ENCODE measurements at places on chromosomes 11 and 22.

- no peak for DNase-seq
Observed at GRCh38 chr11:122040464-122040863, 75.6 kb downstream of the BLID start.

GRCh38 chr11:107385361-107385981 is 72.2 kb downstream of the CWF19L2 start:
- no peak for DNase-seq

- DNase-seq, result no peak
Observed at GRCh38 chr11:73404048-73404447, 27.8 kb downstream of the RELT start.

- DNase-seq, result no peak
Observed at GRCh38 chr11:71200172-71200716, 52.1 kb downstream of the SHANK2 start.

DNA sequence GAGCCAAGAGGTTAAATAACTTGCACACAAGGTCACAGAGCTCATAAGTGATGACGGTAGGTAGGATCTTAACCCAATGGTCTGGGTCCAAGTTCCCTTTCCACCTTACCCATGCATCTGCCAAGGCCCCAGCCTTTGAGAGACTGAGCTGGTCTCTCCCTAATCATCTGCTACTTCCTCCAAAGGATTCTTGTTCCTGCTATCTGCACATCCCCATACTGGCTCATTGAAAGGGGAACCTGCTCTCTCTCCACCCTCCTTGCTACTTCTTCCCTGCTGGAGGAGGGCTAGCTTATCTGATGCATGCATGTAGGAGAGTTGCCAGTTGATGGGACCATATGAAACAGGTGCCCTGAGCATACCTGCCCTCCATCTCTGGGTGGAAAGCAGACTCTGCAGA is 47.7 kb downstream of the COMMD9 start:
- no peak for DNase-seq

DNA sequence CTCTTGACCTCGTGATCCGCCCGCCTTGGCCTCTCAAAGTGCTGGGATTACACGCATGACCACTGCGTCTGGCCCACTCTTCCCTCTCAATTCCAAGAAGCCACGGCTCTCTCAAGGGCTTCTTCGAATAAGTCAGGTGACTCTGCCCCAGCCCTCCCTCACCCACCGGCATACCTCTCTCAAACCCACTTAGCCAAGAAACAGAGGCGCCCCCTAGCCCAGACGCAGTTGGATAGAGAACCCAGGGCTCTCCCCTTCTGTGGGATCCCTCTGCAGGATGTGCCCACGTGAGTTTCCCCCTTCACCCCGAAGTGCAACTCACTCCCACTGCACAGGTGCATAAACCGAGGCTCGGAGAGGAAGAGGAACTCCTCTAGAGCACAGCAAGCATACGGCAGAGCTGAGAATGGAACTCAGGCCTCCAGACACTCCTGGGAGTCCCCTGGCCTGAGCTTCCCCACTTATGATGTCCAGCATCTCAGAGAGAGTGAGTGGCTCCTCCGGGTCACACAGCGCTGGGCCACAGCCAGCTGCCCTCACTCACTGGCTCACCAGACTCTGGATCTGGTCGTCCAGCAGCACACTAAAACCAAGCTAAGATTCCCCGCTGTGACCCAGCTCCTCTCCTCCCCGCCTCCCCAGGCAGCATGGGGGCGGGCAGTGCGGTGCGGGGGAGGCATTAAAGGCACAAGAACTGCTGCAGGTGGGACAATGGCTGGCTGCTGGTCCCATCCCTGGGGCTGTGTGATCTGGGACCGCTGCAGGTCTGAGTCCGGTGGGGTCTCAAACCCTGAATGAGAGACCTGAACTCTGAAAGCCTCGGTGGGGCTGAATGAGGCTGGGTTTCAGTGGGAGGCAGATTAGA is 16.8 kb upstream of the RGL4 start:
- no peak for DNase-seq

DNA sequence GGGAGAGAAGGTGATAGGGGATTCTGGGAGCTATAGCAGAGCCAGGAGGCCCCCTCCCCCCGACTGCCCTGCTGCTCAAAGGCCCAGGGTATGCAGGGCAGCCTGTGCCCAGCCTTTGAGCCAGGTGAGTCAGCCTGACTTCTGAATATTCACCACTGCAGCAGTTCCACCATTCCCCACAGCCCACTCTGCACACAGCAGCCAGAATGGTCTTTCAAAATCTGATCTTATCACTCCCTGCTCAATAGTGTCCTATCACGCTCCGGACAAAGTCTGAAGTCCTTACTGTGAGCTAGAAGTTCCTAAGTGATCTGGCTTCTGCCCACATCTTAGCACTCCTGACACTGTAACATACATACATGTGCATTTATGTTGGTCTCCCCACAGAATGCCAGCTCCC is 111.7 kb downstream of the BUD13 start:
- DNase-seq, result no peak

DNA sequence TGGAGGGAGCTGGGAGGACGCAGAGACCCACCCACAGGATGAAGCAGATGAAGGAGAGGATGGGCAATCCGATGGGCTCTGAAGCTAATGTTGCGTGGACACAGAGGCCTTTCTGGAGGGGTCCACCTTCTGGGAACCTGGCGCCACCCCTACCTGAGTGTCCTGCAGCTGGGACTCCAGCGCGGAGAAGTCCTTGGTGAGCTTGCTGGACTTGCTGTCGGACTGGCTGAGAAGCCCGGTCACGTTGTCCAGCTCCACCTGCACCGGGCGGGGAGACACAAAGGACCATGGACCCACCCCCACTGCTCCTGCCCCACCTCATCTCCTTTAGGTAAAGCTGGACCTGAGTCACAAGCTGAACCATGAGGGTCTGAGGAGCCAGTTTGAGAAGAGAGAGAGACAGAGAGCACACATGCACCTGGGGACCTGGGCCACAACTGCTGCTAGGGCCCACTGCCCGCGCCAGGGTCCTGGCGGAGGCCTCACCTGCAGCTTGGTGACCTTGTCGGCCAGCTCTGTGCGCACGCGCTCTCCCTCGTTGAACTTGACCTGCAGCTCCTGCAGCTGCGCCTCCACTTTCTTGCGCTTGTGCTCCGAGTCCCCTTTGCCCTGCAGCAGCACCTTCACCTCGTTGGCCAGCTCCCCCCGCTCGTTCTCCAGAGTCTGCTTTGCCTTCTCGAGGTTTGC is 40.8 kb downstream of the APOL1 start:
- no peak for DNase-seq

DNA sequence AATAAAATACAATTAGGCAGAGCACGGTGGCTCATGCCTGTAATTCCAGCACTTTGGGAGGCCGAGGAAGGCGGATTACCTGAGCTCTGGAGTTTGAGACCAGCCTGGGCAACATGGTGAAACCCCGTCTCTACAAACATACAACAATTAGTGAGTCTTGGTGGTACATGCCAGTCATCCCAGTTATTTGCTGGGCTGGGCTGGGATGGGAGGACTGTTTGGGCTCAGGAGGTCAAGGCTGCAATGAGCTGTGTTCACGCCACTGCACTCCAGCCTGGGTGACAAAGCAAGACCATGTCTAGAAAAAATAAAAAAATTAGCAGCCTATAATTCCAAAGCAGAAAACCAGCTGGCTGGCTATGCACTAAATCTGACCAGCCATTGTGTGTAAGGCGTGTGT is 35.1 kb downstream of the APOL3 start:
- no peak for DNase-seq

- peak; percentile 54 for DNase-seq
Observed at GRCh38 chr11:14907411-14908213, 15.6 kb upstream of the CYP2R1 start.

GRCh38 chr22:46267431-46268279 is at the start of gene TTC38:
TTC38 (plus strand) TSS chr22:46268008; CDS start chr22:46268040, 32 bp downstream.
- DNase-seq, result peak; percentile 11

GRCh38 chr22:45096256-45096907 is 67.3 kb upstream of the NUP50 start:
- peak; percentile 22 for DNase-seq

DNA sequence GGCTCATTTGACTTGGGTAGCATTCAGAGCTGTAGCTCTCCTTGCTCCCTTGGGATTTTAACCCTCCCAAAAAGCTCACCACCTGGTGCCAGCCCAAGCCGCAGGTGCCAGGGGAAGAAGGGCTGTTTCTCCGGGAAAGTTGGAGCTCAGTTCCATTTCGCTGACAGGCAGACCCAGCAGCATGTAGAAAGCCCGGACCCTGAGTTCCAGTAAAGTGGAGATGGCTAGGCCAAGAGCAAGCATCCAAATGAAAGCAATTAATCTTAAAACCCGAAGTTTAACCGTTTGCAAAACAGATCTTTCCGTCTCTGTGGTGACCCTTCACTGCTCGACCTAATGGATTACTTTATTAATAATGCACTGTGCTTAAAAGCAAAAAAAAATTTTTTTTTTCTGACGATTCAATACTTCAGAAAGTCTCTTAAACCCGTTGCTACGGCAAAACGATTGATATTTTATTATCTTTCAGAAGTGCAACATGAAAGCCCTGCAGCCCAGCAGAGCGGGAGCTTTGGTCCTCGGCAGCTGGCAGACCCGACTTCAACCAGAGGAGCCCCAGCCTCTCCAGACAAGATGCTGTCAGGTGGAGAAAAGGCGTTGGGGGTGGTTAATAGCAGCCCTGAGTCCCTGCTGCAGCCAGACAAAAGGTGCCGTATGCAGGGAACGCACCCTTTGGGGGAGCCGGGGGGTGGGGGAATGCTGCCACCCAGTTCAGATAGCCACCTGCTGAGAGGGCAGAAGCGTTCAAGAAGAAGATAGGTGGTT is 3.3 kb downstream of the LMO1 start:
- no peak for DNase-seq

- no peak for DNase-seq
Observed at GRCh38 chr11:17224727-17225126, 16.9 kb upstream of the PIK3C2A start.

GRCh38 chr22:50498322-50498890 is 9.1 kb downstream of the LMF2 start:
- DNase-seq, result peak; percentile 60

DNA sequence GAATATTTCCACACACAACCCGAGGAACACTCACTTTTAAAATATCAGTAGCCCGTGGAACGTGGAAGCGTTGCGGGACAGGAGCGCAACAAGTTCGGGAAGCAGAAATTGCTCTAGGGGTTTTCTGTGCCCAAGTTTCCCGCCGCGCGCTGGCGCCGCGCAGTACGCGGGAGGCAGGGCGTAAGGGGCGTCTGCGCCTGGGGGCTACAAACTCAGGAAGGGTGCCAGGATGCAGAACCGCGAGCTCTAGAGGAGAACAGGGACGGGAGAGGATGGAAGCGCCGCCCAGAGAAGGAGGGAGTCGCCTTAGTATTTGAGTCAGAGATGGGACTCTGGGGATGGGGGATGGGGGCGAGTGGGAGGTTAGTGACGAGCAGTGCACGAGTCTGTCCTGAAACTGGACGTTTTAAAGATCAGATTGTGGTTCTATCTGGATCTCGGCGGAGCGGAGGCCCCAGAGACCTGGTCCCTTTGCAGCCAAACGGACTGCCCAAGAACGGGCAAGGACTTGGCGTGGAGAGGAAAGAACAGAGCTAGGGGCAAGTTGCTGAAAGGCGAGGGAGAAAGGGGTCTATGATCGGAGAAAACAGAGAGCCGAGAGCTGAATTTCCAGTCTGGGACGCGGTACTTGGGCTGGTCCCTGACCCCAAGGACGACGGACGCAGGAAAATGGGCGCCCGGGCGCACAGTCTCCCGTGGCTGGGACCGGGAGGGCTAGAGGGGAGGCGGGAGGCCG is 4.7 kb downstream of the BSX start:
- peak; percentile 53 for DNase-seq

- no peak for DNase-seq
Observed at GRCh38 chr11:94656968-94657367, 89.8 kb downstream of the PIWIL4 start.

GRCh38 chr22:41608386-41608785 is 12.5 kb downstream of the DESI1 start:
- DNase-seq, result no peak

DNA sequence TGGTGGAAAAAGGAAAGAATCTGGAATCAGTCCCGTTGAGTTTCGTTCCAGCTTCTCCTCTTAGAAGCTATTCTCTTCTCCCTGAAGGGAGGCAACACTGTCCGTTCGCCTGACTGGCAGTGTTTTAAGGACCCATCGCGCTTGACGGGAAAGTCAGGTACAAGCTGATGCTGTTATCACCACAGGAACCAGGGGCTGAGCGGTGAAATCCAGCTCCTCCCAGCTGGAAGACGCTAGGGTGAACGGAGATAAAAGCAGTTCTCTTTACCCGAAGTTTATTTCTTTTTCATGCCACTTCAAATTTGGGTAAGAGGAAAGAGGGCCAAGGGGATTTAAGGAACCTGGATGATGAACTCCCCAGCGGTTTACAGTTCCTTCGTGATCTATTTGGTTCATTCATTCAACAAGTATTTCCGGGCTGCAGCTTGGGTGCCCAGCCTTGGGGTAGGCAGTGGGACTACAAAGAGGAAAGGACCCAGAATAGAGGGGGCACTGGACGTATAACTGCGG is 551 bp upstream of the DEUP1 start:
- peak; percentile 83 for DNase-seq

DNA sequence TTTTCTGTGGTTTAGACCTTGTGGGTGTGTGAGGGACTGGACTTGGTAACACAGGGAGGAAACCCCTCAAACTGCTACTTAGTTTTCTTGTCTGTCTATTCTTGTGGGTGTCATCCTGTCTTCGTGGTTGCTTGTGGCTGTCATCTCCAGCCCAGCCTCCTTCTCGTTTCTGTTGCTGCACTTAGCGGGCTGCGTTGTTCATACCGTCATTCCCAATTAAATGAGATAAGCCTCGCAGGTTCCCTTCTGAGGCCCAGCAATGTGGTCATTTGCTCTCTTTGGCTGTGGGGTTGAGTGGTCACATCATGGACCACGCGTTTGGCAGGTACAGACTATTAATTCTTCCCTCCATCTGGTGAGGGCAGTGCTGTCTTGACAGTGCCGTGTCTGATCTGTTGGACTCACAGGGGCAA is 18.8 kb downstream of the PANX1 start:
- no peak for DNase-seq

Data from NCI-H526 treated with DMSO at 0.1 percent for 48 hours (cell line).